ENCODE measurements at places on chromosomes 1 and 21.

GRCh38 chr21:46001821-46002681 lies 20.5 kb downstream of the COL6A1 start:
- DNase-seq, result no peak

DNA sequence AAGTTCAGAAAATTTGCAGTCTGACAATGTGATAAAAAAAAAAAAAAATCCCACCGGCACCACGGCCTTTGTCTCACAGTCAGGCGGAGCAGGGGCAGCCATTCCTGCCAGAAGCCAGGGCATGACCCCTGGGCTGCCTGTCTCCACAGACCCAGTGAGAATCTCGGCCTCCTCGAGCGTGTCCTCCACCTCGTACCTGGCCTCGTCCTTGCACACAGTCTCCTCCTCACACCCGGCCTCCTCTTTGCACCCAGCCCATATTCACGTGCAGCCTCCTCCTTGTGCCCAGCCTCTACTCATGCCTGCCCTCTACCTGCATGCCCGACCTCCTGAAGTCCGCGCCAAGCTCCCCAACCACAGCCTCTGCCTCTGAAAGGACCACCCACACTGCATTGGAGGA lies 182.0 kb downstream of the AGBL4 start:
- DNase-seq, result no peak

GRCh38 chr1:201369209-201369608 lies 8.3 kb downstream of the TNNT2 start:
- DNase-seq, result no peak

DNA sequence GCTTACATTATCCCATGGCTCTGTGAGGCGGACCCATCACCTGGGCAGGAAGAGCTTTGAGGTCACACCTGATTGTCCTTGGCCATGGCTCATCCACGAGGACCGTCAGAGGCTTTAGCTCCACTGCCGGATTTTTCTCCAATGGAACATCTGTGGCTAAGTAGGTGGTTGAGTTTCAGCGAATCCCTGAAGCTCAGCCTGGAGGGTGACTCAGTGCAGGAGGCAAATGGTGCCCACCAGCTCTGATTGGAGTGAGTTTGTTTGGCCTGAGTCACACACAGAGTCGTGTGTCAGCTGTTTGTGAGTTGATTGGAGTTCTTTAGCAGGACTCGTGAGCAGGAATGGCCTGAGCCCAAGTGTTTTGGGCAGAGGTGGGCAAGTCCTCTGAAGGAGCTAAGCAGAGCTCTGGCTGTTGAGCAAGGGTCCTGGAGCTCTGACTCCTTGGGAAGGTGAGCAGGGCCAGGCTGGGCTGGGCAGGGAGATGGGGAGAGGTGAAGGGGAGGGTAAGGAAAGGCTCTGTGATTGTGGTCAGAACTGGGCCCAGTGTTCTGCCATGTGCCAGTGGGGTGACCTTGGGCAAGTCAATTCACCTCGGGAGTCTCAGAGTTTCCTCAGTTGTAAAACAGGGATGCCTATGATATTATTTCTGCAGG lies 2.0 kb downstream of the SLC6A17 start:
- no peak for DNase-seq

GRCh38 chr1:31135973-31136600 lies 70.6 kb upstream of the PUM1 start:
- DNase-seq, result no peak

GRCh38 chr1:192448026-192448578 lies 127.5 kb upstream of the RGS1 start:
- DNase-seq, result no peak

- DNase-seq, result peak; percentile 47
These were observed at the start of gene ZYG11A for GRCh38 chr1:52842643-52843310. Gene ZYG11A (plus strand): TSS chr1:52842760. CDS start chr1:52842884, 124 bp downstream.

DNA sequence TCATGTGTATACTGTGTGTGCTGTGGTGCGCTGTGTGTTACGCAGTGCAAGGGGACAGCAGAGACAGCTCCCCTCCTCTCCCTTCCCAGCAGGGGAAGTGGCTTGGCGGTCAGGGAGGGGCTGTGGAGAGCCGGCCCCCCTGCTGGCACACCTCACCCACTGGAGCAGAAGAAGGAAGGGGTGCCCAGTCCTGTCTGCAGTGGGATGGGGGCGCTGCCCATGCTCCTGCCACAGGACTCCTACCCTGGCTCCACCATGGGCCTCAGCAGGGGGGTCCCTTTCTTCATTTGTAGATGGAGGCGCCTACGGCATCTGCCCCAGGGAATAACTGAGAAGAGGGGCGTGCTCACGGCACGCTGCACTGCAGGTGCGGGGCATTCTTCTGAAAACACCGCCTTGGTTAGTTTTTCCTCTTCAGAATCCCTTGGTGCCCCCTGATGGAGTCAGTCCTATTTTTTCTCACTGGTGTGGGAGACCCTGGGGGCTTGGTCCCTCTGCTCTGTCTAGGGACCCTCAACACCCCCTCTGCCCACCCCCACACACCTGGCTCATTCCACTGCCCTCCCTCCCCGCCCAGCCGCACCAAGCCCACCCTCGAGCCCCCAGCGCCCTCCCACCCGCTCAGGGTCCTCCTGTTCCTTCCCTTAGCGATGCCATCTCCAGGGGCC lies 13.8 kb upstream of the LDLRAP1 start:
- no peak for DNase-seq

GRCh38 chr1:162094271-162094670 lies 24.8 kb downstream of the NOS1AP start:
- DNase-seq, result no peak

- no peak for DNase-seq
These were observed 1.0 kb upstream of the AADACL3 start for GRCh38 chr1:12714710-12715475.
